ENCODE measurements at places on chromosomes 3 and 15.
A peak's percentile ranks its signal among the peaks of the same experiment; 100 is the strongest.

DNA sequence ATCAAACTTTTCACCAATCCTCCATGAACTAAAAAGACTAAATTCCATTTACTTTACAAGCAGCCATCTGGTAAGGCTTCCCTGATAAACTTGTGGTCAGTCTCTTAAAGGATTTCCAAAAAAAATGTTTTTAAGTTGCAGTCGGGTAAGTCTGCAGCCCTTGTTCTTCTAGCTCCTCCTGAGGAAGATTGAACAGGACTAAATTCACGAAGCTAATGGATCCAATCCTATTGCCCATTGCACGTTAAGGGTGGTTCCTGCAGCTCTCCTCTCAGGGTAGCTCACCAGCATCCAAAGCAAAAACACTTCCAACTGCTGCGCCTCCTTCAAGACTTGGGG is 2.8 kb downstream of the HES1 start:
- no peak for DNase-seq

- no peak for DNase-seq
Observed at GRCh38 chr15:95259965-95260364, 1028.6 kb downstream of the MCTP2 start.

- DNase-seq = no peak
Observed at GRCh38 chr3:70736009-70736408, 423.6 kb upstream of the MDFIC2 start.

DNA sequence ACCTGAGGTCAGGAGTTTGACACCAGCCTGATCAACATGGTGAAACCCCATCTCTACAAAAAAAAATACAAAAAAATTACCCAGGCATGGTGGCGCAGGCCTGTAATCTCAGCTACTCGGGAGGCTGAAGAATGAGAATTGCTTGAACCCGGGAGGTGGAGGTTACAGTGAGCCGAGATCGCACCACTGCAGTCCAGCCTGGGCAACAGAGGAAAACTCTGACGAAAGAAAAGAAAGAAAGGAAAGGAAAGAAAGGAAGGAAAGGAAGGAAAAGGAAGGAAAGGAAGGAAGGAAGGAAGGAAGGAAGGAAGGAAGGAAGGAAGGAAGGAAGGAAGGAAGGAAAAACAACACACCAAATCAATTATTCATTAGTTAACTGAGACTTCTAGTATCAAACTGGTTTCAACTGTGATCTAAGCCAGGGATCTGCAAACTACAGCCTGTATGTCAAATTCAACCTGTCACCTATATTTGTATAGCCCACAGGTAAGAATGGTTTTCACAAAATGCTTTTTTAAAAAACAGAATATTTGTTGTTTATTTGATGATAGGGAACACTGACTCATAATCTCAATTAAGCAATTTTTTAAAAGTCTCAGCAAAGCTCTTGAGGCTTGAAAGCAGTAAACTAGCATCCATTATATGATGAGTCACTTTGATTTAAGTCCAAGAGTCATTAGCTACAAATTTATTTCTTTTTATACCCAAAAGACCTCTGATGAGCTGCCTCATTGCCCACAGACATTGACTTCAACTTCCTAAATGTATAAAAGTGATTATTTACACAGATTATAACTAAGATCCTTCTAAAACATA is 127.6 kb downstream of the TBL1XR1 start:
- no peak for DNase-seq

GRCh38 chr3:94862703-94863102 is 799.8 kb downstream of the NSUN3 start:
- DNase-seq = no peak

DNA sequence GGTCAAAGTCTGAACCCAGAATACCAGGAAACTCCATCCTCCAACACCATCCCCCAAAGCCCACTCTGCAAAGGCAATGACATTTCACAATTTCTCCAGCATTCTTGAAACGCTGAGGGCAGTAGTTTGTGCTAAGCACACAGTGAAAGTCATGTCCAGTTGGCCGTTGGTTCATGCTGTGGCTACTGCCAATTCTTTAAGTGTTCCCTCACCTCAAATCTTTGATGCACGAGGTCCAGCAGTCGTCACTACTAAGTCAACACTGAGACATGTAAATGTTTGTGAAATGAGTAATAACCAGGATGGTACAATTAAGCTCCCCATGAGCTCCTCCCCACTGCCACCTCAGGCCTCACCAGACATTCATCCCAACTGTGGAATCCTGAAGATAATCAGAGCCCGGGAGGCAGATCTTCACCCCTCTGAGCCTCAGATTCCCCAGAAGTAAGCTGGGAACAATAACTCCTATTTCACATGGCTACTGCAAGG is 7.0 kb downstream of the SUCLG2 start:
- DNase-seq = no peak

GRCh38 chr15:89356634-89357298 is 22.1 kb upstream of the POLG start:
- DNase-seq = no peak

DNA sequence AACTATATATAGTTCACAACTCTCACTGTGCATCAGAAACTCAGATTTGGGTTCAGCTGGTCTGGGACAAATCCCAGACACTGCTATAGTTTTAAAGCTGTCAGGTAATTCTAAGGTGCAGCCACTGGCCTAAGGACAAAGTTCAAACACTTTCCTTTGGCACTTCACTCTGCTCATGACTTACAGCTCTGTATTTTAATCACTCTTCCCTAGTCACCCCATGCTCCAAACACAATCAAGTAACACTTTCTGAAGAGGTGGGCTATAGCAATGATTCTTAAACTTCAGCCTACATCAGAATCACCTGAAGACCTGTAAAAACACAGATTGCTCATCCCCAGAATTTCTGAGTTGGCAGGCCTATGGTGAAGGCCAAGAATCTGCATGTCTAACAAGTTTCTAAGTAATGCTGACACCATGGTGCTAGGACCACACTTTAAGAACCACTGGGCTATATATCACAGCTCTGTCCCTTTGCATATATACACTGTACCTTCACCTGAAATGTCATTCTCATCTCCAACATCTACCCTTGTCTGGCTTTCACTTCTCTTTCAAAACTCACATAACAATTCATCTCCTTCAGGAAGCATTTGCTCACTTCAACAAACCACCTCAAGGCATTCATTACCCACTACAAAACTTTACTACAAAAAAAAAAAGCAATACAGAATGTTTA is 21.4 kb downstream of the STAG1 start:
- DNase-seq = no peak

- no peak for DNase-seq
Observed at GRCh38 chr3:12227833-12228232, 61.0 kb upstream of the PPARG start.

- no peak for DNase-seq
Observed at GRCh38 chr15:68412218-68412617, 19.7 kb downstream of the ITGA11 start.

GRCh38 chr3:77412584-77412983 is 372.7 kb downstream of the ROBO2 start:
- no peak for DNase-seq

DNA sequence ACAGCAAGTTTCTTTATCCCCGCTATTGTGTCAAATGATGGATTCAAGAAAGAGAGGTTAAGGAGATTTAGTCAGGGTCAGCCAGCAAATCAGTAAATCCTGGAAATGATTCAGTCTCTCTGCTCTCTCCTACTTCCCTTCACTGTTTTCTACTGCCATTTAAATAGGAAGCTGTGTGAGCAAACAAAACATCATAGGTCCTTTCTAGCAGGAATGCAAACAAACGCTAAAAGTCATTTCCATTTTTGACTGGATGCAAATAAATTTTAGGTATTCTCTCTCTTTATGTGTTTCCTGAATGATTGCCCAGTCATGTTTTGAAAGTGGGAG is 299.4 kb upstream of the RORA start:
- no peak for DNase-seq

DNA sequence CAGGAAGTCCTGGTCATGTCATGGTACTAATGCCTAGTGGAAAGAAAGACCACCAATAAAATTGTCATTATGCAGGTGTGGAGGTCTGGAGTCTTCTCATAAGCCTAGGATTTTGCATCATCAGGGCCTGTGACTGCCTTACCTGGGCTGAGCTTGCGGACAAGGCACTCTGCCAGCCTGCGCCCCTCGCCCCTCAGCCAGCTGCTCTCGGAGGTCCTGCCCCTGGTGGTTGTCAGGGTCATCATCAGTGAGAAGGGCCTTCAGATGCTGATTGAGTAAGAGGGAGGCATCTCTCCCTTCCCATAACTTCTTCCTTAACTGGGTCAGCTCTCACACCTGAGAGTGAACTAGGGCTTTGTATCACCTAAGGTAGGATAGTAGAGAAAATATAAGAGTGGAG is 132.8 kb downstream of the DCLK3 start:
- DNase-seq = no peak

- DNase-seq = no peak
Observed at GRCh38 chr3:10378742-10379141, 57.8 kb upstream of the SEC13 start.

DNA sequence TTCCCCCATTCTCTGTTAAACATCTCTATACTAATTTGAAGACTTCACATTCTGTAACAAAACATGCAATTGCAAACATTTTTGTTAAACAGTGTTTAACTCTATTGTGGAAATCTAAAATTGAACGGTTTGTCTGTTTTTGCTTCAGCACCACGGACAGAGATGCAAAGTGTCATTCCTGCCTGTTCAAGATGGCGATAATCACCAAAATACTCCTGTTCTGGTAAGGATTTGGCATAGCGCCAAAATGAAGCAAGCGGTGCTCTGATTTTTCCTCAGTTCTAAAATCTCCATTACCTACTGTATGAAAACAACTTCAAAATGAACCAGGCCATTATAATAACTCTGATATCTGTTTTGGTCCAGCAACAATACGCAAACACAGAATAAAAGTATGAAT is 129.7 kb upstream of the TUSC7 start:
- DNase-seq = no peak

GRCh38 chr3:150607267-150608065 is 4.3 kb downstream of the SELENOT start:
- DNase-seq = no peak

DNA sequence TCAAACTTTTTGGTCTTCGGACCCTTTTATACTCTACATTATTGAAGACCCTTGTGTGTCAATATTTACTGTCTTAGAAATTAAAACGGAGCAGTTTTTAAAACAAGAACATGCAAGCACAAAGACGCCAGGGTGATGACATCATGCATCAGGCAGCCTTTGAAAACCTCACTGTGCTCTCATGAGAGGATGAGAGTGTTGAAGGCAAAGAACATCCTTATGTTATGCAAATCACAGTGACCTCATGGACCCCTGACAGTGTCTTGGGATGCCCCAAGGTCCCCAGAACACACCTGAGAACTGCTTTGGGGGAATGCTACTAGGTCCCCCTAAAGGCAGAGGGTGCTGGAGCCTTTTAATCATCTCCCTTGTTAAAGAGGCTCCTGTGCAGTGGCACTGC is 51.6 kb downstream of the CHDH start:
- no peak for DNase-seq

DNA sequence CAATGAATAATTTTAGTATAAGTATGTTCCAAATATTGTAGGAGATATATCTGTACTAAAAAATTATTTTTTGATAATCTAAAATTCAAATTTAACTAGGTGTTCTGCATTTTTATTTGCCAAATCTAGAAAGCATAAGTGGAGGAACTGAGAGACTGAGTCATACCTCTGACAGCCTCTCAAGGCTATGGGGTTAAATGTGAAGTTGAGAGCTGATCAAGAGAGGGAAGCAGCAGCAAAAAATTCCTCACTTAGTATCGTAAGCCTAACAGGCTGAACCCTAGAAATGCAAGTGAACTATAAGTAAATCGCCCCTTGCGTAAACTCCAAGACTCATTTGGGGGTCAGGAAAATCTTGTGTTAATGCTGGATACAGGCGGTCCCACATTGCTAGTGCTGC is 12.8 kb upstream of the TOPAZ1 start:
- no peak for DNase-seq

DNA sequence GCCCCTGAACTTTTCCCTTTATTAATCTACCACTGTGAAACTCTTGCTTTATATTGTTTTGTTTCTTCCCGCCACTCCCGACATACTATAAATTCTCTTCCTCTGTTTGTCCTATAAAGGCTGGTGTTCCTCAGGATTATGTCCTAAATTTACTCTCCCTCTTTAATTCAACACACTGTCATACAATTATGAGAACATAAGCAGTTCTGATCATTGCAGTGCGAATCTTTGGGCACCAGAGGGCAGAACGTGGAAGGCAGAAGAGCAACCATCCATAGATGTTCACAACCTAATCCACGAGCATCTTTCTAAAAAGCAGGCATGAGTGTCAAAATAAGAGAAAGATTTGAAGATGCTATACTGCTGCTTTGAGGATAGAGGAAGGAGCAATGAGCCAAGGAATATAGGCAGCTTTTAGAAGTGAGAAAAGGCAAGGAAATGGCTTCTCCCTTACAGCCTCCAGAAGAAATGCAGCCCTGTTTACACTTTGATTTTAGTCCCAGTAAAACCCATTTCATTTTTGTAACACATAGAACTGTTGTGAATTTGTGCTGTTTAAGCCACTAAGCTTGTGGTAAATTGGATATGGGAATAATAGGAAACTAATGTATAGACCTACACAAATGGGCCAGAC is 179.4 kb downstream of the GBE1 start:
- peak; percentile 2 for DNase-seq

- DNase-seq = no peak
Observed at GRCh38 chr3:31776016-31776415, 205.0 kb downstream of the OSBPL10 start.

- DNase-seq = no peak
Observed at GRCh38 chr3:33032938-33033337, 64.0 kb downstream of the GLB1 start.

GRCh38 chr3:153463895-153464294 is 301.9 kb downstream of the RAP2B start:
- no peak for DNase-seq

- DNase-seq = no peak
Observed at GRCh38 chr3:97148931-97149330, 334.5 kb downstream of the EPHA6 start.

DNA sequence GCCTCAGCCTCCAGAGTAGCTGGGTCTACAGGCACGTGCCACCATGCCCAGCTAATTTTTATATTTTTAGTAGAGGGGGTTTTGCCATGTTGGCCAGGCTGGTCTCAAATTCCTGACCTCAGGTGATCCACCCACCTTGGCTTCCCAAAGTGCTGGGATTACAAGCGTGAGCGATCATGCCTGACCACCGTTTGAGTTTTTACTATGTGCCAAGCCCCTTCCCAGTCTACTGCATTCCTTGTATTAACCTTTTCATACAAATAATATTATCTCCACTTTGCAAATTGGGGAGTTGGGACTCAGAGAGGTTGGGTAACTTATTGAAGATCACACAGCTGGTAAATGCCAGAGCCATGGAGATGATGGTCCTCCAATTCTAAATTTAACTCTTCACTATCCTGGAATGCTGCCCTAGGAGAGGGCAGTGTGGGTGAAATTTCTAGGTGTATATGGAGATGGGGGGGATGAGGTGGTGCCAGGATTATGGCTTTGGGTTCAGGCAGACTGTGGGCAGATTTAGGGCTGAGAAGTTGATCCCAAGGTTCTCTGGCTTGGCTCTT is 1.0 kb upstream of the PXK start:
- DNase-seq = no peak

DNA sequence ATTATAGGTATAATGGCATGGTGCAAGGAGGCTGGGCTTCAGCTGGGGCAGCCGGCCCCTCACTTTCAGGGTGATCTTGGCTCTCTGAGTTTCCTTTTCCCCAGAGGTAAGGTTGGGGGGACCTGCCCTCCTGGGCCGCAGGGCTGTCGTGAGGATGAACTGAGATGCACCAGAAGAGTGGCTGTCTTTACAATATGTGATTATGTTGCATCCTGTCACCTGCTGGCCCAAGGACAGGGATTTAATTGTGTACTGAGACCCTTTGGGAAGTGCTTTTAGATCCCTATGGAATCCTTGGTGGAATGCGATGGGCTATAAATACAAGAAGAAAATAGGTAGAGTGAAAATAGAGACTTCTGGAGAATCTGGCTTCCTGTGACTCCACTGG is 22.1 kb downstream of the ANAPC13 start:
- DNase-seq = no peak
